T-helper 17 cell (primary cell): ENCODE measurements at places on chromosomes 5 and 9.

DNA sequence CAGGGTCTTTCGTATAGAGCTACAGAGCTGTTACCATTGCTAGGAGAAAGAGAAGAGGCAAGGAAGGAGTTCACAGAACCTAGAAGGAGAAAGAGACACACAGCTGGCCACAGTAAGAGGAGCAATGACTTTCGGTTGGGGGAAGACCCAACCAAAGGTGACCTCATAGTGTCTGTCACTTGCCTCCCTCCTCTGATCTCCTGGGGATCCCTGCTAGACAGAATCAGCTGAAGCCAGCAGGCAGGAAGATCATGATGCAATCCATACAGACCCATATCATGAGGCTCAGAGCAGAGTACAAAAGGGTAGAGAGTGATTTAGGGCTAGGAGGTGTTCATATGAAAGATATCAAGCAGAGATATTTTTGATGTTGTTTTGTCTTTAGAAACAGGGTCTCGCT, 26.0 kb upstream of the EPB41L4B start:
- no peak for DNase-seq

DNA sequence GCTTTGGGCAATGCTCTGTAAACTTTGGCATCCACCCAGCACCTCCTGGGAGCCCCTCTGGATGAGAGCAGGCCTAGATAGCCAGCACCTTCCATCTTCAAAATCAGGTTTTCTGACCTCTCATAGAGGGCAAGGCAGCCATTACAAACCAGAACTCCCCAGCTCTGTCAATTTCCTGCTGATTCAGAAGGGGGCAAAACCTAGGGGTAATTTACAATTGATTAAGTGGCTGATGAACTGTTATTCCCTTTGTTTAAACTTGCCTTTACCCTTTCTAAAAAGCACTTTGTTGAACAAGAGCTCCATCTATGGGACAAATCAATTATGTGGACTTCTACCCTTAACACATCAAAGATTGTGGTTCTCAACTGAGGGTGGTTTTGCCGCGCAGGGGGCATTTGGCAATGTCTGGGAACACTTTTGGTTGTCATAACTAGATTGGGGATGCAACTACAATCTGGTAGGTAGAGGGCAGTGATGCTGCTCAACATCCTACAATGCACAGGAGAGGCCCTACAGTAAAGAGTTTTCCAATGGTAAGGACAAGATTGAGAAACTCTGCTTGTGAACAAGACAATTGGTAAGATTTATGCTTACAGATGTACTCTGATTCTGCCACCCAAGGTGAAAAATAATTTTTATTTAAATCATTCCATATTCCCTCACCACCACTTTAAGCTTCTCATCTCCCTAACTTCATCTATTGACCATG, 184.1 kb downstream of the MARCHF11 start:
- no peak for DNase-seq

GRCh38 chr5:124343451-124343867, 403.0 kb downstream of the ZNF608 start:
- DNase-seq = no peak

DNA sequence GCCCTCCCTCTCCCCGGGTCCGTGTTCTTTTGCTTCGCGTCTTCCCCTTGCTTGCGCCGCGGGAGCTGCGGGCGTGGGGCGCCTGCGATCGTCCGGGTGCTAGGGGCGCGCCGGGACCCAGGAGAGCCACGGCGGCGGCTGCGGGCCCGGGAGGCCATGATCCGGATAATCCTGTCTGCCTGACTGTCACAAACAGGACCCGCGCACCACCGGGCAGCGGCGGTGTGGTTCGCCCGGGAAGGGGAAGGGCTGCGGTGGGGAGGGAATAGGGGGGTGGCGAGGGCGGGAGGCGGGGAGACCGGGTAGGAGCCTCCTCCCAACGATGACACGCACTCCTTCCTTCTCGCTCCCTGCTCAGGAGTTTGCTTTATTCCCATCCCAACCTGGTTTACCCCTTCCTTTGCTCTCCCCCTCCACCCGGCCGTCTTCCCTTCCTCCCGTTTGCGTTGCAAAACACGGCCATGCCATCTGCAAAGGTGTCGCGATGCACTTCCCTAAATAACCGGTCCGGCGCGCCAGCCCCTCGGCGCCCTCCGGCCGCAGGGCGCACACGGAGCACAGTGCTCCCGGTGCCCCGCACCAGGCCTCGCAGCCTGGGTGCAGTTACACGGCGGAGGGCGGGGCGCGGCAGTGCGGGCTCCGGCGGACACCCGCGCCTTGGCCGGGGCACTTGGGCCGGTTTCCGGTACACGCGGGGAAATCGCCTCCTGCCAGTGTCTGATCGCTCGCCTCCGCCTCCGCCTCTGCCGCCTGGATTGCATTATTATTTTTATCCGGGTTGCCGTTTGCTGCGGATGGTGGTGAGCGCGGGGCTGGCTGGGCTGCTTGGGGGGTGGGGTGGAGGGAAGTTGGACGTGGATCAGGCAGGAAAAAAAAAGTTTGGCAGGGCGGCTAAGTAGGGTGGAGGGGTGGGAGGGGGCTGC, 1.5 kb downstream of the SMARCA2 start:
- peak; percentile 42 for DNase-seq

GRCh38 chr5:76341651-76342334, 61.3 kb upstream of the IQGAP2 start:
- no peak for DNase-seq

GRCh38 chr5:80151890-80152289, 104.0 kb downstream of the SERINC5 start:
- no peak for DNase-seq

DNA sequence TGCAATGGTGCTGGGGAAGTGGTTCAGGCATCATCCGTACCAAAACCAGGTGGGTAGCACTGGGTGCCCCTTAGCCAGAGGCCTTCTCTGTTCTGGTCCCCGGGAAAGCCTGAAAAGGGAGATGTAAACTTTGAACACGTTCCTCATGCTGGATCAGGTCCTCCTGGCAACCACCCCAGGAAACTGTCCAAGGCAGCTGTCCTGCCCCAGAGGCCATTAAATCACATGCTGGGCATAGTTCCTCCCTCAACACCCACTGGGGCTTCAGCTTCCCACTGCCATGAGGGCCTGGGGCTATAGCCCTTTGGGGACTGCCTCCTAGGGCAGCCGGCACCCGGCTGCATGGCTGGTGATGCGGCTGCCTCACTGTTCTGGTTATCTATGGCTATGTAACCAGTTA, 228.9 kb upstream of the MVB12B start:
- DNase-seq = no peak

DNA sequence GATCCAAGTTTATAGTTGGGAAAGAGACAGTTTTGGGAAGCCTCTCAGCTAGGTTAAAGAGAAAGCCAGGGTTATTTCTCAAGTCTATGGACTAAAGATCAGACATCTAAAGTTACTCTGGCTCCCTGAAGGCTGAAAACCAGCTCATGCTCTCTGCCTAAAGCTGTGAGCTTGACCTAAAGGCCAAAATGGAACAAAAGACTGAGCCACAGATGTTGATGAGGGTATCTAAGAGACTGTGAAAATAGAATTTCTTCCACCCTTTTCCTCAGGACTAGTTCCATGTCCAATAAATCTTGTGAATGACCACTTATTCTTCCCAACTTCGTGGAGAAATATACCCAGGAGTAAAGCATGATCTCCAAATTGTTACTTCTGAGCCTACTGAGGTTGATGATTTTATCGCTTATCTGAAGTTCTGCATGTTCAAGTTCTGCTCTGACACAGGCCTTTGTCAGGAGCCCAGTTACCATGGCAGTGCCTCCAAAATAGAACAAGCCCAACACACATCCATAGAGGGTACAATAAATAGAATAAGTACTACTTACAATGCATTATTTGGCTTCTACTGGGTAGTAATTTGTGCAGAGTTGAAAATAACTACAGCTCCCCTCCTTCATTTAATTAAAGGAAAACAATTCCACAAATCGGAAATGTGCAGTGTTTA, 373.6 kb downstream of the NTRK2 start:
- no peak for DNase-seq

DNA sequence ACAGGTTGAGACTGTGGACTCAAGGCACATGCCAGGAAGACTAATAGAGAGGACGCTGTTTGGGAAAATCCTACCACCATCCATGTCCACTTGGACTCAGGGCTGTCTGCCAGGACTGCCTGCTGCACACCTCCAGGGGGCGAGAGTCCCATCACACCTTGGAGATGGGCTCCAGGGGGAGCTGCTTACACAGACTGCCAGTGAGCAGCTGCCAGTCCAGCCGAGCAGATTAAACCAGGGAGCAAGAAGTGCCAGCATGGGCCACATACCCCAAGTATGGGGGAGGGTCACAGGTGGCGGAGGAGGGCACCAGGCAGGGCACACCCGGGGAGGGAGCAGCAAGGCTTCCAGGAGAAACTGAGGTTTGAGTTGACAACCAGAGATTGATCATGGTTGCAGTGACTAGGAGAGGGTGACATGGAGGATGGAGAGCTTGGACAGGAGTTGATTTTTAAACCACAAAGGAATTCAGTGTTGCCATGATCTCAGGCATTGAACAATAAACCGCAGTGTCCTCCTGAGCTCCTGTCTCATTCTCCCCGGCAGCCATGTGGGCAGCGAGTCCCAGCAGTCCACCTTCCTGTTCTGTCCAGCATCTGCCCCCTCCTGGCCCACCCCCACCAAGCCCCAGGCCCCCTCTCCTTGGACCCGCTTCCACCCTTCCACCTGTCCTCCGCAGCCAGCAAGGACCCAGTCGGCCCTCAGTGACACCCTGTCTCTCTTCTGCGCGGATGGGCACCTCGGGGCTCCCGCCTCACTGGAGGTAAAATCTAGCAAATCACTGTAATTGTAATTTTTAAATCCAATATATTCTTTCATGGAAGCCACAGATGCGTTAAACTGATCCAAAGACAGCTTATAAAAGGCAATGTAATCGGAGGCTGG, 3.1 kb upstream of the VAV2 start:
- no peak for DNase-seq

DNA sequence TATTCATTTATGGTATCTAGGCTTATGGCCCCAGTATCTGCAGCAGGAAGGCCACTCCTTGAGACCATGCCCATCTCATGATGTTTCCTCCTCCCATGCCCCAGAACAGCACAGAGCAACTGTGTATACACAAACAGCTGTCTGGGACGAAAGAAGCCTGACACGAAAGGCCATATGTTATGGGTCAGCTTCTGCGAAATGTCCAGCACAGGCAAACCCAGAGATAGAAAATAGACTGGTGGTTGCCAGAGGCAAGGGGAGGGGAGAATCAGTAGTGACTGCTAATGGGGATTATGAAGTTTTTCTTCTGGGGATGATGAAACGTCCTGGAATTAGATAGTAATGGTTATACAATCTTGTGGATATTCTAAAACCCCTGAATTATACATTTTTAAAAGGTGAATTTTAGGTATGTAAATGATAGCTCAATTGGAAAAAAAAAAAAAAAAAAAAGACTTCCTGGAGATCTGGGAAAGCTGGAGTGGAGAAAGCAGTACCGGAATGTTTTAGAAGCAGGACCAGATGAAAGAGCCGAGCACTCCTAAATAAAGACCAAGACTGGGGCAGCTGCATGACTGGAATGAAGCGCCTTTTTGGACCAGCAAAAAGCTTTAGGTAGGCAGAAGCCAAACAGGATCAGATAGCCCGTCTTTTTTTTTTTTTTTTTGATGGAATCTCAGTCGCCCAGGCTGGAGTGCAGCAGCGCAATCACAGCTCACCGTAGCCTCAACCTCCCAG, 29.2 kb downstream of the PCDHGC5 start:
- no peak for DNase-seq
